ENCODE measurements at places on chromosomes 7 and 10.

DNA sequence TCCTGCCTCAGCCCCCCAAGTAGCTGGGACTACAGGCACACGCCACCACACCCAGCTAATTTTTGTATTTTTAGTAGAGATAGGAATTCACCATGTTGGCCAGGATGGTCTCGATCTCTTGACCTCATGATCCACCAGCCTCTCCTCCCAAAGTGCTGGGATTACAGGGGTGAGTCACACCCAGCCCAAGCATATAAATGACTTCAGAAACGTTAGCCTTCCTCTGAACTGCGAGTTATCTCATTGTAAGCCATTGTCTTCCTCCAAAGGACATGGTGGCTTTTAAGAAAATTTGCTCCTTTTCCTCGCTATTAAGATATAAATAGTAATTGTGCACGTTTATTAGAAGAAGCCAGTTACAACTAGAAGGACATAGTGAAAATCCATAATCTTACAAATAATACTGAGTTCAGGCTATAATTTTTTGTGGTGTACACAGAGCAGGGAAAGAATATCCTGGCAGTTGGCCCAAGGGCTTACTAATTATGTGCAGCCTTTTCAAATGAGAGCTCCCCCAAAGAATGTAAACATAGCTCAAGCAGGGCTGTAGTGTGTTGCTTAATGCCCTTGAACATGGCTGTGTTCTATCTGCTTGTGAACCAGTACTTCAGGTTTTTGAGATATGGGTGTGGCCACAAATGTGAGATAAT lies 495.8 kb downstream of the PARD3 start:
- no peak for DNase-seq

DNA sequence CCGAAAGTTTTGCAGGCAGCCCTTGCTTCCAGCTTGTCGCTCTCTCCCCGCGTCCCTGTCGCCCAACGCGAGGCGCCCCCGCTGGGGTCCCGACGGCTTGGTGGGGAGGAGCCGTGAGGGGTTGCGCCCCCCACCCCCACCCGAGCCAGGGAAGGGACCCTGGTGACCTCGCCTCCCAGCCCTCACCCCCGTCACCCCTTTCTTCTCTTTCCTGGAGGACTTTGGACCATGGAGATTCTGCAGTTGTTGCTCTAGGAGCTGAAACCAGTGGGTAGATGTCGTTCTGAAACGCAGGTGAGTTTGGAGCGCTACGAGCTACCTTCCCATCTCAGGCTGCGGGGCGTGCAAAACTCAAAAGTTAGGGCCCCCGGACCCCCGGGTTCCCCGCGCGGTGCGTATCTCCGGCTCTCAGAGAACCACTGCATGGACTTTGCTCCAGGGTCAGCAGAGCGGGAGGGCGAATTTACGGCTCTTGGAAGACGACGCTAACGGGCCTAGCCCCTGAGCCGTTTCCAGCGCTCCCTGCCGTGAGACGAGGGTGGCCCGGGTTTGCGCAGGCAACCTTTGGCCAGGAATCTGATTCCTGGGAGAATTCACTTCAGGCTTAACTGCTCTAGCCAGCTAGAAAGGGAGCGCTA lies 684 bp upstream of the ATXN7L1 start:
- no peak for DNase-seq

DNA sequence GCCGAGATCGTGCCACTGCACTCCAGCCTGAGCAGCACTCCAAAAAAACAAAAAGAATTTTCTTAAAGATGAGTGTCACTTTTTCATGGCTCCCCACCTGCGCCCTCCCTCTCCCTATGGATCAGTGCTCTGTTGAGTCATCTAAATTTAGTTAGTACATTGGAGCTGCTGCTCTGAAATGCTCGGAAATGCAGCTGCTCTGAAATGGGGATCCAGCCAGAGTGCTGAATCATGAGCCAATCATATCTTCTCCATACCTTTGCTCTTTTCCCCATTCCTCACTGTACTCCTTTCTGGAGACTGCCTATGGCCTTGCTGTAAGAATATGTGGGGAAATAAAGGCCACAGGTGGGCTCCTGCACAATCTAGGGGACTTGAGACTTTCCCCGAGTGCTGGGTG lies 188.8 kb downstream of the ZNF438 start:
- DNase-seq: no peak

- no peak for DNase-seq
Measured at GRCh38 chr10:19111501-19112267, 63.1 kb downstream of the MALRD1 start.

GRCh38 chr10:119405520-119405807 lies 137.1 kb downstream of the RGS10 start:
- no peak for DNase-seq

- DNase-seq: no peak
Measured at GRCh38 chr7:73941836-73942551, 81.0 kb downstream of the TMEM270 start.

- no peak for DNase-seq
Measured at GRCh38 chr10:69817078-69817581, 15.4 kb downstream of the COL13A1 start.

GRCh38 chr10:26780106-26780792 lies 80.5 kb downstream of the ABI1 start:
- DNase-seq: no peak

DNA sequence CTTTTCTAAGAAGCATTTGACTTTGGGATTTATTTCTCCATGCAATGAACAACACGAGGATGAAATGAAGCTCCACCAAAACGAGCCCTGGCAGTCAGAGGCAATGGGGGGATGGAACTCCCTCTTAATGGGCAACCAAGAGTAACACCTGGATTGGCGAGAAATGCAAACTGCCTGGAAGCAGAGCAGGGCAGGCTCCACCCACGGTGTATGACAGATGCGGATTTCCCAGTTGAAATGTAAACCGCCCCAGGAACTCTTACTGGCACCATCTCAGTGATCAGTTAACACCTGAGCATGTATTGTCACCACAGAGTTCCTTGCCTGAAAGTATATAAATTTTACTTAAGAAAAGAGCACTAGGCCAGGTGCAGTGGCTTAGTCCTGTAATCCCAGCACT lies 47.3 kb upstream of the AUTS2 start:
- DNase-seq: no peak

DNA sequence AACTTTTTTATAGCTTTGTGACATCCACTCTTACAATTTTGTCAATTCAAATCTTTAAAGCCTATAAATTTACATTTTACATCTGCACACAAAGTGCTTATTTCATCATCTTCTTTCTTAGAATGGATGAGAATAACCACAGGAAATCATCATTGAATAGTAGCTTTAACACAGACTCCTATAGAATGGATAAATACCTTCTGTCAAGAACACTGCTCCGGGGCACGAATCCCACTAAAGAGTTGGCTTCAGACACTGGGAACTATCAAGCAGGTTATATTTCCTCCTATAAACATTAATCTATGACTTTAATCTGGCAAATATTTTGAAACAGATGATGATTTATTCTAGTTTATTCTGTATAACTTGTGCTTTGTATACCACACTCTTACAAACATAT lies 269.7 kb upstream of the TPK1 start:
- DNase-seq: no peak

DNA sequence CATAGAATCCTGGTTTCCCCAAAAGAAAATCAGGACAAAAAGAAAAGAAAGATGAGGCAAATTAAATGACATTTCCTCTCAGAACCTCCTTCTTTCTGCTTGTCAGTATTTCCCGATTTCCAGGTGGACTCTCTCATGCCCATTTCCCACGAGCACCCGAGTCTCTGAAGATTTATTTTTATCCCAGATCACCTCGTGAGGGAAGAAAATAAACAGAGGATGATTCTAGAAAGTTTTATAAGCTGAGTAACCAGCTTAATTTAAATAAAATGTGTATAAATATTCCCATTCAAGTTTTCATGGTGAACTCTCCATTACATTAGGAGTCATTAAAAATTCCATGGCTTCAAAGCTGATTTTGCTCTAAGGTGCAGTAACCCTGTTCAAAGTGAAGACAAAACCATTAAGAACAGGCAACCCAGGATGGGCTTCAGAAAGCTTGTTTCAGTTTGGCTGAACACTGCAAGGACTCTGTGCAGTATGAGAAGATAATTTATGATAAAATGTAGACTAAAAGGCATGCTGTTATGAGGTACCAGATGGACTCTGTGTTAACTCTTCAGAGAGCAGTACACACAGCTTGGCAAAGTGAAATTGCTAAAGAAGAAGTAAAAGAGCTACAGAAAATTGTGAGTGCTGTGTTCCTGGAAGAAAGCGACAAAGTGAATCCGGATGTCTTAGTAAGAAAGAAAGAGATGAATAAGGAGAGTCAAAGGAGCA lies 521.3 kb upstream of the LRRN3 start:
- no peak for DNase-seq

GRCh38 chr7:156475179-156475578 lies 165.4 kb upstream of the RNF32 start:
- DNase-seq: no peak

DNA sequence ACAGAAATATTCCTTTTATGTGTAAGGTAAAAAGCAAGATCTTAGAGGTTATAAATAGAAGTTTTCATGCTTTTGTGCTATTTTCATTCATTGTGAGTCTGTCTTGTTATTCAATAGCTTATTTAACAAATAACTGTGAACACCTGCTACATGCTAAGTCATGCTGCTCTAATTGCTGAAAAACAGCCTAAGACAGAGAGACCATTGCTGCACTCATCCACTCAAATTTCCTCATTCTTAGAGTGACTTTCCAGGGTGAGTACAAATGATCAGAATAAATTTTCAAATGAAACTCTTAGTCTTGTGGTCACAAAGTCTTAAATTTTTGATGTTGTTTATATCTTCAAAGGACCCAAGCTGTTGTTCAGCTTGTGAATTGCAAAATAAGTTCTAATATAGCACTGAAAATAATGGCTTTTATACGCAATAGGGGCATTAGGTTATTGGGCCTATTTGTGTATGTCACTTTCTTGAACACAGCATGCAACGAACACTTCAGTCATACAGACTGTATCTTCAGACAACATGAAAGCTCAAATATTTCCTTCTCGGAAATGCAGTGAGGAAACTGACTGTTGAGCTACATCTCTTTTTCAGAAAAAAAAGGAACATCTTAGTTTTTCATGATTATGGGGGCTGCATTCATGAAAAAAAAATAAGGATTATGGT lies 247.9 kb upstream of the PCDH15 start:
- no peak for DNase-seq

DNA sequence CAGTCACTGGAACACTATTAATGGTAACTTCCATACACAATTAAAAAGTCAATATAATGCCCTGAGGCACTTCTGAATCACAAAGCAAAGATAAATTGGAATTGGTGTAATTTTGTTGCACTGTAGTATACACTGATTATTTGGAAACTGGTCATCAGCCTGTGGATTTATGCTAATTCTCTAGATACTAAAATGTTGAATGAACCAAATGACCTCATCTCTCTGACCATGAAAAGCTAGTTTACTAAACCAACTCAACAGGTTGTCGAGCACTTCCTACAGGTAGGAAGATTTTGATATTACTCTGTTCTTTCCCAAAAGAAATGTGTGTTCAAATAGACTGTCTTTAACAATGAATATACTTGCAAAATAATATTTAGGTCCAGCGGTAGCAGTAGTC lies 5.3 kb downstream of the NRP1 start:
- DNase-seq: no peak

DNA sequence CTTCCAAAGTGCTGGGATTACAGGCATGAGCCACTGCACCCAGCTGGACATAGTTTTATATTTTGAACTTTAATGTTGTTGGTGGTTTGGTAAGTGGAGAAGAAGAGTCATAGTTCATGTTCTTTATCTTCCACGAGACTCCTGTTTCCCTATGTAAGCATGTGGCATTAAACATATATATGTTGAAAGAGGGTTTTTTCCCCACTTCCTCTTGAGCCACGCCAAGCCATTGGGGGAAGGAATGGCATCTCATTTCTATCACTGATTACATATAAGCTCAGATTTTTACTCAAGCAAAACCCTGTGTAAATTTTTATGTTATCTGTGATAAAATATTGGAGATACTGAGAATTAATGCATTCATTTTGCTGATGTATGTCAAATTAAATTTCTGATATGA lies 300.4 kb downstream of the PHF14 start:
- DNase-seq: no peak

GRCh38 chr10:10660054-10660453 lies 357.6 kb upstream of the CELF2 start:
- DNase-seq: no peak

- DNase-seq: no peak
Measured at GRCh38 chr10:51156926-51157325, 82.6 kb downstream of the PRKG1 start.

DNA sequence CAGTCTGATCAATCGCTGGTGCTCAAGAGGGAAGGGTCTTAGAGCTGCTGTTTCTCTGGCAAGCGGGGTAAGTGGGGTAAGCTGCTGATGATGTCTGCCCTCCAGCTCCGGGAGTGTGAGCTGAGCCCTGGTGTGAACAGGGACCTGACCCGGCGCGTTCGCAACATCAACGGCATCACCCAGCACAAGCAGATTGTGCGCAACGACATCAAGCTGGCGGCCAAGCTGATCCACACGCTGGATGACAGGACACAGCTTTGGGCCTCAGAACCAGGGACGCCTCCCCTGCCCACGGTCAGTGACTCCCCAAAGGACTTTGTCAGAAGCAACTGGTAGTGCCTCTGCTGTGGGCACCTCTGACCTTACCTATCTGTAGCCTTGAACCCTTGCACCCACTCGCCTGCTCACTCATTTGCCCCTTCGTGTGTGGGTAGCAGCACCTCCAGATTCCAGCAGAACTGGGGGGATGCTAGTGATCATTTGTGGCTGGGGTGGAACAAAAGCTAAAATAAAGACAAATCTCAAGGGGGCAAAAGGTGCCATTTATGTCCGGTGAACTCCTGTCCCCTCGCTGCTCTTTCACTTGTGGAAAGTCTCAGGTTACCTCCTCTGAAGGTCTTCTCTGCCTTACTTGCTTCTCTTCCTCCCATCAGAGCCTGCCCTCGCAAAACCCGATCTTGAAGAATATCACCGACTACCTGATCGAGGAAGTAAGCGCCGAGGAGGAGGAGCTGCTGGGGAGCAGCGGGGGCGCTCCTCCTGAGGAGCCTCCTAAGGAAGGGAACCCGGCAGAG lies 3.2 kb downstream of the UFSP1 start:
- DNase-seq: no peak

- no peak for DNase-seq
Measured at GRCh38 chr10:112226439-112227248, 43.1 kb upstream of the GPAM start.

- DNase-seq: no peak
Measured at GRCh38 chr7:55469721-55470120, 102.6 kb downstream of the VOPP1 start.

DNA sequence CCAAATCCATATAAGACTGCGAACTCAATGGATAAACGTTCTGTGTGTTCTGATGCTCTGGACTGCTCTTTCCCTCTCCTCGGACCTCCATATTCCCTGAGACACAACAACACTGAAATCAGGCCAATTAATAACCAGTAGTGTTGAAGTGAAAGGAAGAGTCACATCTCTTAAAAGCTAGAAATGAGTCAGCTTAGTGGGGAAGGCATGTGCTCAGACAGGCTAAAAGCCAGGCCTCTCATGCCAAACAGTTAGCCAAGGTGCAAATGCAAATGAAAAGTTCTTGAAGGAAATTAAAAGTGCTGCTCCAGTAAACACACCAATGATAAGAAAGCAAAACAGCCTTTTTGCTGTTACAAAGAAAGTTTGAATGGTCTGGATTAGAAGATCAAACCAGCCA lies 29.3 kb downstream of the TNS3 start:
- DNase-seq: no peak

- no peak for DNase-seq
Measured at GRCh38 chr7:2633538-2634266, 1.9 kb downstream of the TTYH3 start.

- no peak for DNase-seq
Measured at GRCh38 chr10:28600056-28600455, 67.1 kb downstream of the WAC start.
